ENCODE measurements at places on chromosomes 16 and 17.

DNA sequence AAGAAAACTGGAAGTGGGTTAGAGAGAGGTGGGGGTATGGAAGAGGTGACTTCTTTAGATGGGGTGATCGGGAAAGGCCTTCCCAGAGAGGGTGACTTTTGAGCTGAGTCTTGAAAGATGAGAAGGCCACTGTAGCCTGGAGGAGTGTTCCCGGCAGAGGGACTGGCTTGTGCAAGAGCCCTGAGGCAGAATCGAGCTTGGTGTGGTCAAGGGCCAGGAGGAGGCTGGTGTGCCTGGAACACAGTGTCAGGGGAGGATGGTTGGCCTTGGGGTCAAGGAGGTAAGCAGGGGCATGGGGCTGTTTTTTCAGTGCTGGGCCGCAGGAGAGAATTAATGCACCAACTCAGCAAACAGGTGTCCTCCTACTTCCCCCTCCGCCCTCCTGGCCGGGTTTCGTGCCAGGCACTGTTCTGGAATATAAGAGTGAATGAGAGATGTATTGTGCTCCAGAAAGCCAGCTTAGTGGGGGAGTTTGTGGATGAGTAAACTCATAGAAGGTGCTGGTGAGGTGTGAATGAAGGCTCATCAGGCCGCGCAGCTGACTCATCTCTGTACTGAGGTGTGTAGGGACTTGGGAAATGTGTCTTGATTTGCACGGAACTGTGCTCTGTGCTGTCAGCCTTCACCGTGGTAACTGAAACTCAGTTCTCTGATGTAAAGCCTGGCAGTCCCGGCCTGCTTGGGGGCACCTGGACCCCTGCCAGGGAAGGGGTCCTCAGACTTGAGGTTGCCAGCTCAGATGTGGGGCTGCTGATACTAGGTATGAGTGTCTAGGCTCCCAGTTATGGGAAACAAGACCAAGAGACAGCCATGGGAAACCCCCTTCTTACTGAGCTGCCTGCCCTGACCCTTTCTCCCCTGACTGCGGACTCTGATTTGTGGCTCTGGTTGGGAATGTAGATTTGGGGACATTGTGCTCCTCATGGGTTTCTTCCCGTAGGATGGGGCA is 15.3 kb downstream of the KSR1 start:
- no peak for DNase-seq

GRCh38 chr16:68656751-68657150 is 11.6 kb downstream of the CDH3 start:
- DNase-seq = no peak

DNA sequence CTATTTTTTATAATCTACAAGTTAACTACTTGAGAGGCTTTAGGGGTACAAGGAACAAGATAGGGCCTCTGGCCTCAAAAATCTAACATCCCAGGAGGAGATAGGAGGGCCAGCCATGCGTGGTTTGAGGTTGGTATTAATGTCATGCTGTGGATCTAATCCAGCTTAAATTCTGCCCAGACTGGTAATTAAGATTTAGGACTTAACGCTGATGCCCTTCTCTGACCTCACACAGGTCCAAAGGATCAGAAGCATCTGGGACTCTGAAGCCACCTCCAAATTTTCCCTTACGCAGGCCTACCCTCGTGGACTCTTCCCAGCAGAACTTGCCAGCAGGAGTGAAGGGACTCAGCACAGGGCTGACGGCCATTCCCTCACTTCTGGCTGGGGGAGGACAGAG is 15.1 kb downstream of the SLC6A4 start:
- no peak for DNase-seq

DNA sequence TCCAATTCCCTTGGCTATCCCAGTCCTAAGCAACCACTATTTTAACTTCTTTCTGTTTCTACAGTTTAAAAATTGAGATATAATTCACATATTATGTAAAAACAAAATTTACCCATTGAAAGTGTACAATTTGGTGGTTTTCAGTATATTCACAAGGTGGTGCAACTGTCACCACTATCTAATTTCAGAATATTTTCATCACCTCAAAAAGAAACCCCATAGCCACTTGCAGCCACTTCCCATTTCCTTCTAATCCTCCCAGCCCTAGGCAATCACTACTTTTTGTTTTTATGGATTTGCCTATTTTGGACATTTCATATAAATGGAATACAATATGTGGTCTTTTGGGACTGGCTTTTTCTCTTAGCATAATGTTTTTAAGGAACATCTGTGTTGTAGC is 36.1 kb upstream of the NACA2 start:
- DNase-seq = no peak

DNA sequence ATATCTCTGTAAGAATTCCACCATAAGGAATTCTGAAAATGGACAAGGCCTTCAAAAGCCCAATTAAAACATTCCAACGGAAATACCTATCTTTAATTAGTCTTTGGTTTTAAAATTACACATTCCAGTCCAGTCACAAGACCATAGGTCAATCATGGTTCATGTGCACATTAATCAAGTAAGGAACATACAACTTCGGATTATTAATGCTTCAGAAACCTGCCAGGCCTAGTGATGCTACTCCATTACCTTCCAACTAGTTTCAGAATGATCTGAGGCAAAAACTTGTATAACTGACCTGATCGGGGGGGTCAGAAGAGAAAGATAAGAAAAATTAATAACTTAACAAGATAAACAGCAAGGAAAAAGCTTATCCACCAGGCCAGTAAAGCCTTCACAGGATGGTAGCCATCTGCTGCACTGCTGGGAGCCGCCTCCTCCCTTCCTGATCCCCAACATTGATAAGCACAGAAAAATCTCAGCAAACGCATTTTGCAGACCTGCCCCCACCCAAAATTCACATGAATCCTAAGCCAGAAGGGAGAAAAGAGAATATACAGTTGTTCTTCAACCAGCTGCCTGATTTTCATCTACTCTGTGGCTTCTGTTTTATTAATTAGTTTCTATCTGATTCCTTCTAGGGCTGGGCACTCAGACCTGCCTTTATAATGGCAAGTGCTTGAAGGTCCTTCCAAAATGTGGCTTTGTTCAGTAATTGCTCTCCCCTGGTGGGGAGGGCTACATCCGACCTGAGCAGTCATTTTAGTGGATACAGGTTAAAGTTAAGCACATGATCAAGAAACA is 6.0 kb downstream of the SDR42E1 start:
- no peak for DNase-seq

GRCh38 chr16:2046893-2047329 is 723 bp downstream of the NTHL1 start:
- DNase-seq = no peak

- no peak for DNase-seq
Measured at GRCh38 chr17:77635176-77635575, 323.3 kb upstream of the TNRC6C start.

DNA sequence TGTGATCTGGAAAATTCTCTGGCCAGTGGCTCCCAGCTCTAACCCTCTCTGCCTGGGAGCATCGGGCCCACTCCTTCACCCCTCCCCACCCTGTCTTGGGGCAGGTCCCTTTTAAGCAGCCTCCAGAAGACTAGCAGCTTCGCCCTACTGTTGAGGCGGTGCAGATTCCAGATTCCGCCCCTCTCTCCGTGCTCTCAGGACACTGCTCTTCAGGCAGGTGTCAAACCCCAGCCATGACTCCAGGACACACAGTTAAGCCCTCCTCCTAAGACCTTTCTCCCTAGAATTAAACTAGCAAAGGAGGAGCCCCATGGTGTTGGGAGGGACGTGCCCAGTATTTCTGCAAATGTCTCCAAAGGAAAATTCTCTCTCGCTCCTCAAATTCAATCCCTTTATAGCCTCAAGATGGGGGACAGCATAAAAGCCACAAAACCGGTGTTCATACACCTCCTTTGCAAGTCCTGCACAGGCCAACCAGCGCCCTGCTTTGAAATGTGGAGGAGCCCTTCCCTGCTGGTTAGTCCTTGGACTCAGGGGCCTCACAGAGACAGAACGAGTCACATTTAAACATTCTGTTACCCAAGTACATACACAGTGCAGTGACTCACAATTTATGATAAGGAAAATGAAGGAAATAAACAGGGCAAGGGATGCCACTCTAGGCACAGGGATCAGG is 7.2 kb downstream of the LPO start:
- no peak for DNase-seq

DNA sequence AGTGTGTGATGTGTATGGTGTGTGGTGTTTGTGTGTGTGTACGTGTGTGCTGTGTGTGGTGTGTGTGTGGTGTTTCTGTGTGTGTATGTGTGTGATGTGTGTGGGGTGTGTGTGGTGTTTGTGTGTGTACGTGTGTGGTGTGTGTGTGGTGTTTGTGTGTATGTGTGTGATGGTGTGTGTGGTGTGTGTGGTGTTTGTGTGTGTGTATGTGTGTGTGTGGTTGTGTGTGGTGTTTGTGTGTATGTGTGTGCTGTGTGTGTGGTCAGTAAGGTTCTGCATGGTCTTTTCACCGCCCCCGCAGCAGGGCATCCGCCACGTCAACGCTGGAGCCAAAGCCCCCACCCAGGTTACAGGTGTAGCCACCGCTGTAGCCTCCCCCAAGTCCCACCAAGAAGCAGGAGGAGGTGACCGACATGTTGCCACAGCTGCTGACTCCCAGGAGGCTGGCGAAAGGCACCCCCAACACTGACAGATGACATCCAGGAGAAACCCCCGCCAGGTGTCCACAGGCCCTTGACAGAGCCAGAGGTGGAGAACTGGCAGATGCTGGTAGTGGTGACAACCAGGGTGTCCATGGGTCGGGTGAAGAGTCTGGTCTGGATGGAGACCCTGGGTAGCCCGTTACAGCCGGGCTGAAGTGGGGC is 9.3 kb upstream of the KRT17 start:
- DNase-seq = no peak

DNA sequence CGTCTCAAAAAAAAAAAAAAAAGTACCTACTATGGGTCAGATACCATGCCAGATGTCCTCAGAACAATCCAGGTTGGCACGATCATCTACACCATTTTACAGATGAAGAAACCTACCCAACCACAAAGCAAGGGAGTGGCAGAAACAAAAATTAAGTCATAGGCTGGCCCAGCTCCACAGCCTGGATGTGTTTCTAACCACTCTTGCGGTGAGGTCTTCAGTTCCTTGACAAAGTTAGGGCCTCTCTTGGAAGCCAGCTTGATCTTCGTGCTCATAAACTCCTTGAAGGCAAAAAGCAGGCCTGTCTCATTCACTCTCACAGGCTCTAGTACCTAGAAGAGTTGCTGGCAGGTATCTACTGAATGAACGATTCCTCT is 6.2 kb downstream of the GGA2 start:
- DNase-seq = peak; percentile 91

- DNase-seq = peak; percentile 12
Measured at GRCh38 chr17:32445971-32446370, 1.7 kb downstream of the PSMD11 start.

DNA sequence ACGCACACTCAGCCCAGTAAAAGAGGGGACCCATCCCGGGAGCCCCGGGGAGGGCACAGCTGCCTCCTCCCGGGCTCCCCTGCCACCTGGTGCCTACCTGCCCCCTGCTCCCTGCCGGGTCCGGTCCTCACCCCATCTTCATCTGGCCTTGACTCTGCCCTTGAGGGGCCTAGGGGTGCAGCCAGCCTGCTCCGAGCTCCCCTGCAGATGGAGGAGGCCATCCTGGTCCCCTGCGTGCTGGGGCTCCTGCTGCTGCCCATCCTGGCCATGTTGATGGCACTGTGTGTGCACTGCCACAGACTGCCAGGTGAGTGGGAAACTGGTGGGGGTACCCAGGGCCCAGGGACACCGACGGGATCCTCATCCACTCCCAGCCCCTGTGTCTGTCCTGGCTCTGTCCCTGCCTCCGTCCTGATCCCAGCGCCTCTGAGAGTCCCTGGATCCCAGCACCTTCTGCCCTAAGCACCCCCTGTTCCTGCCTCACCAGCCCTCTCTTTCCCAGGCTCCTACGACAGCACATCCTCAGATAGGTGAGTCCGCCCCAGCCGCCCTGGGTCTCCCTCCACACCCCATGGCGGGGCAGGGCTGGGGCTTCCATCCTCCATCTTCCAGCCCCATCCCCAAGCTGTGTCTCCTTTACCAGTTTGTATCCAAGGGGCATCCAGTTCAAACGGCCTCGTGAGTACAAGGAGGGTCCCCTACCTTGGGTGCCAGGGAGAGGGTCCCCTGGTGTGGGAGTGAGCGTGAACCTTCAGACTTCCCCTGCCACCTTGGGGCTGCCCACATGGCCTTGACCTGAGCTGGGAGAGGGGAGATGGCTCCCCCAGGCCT is 574 bp downstream of the LAT start:
- DNase-seq = no peak

- no peak for DNase-seq
Measured at GRCh38 chr16:79334127-79334526, 266.4 kb downstream of the MAF start.

- DNase-seq = peak; percentile 37
Measured at GRCh38 chr17:2107506-2107905, 52.6 kb downstream of the HIC1 start.
